ENCODE measurements at places on chromosomes 6 and 20. TPM values are rescaled to one million over a fixed set of nuclear protein-coding genes. Genes with fewer than 3 reads are reported as not detected.

- H3K27me3 ChIP-seq: no peaks in the 10 kb centered on the region
- H3K27ac ChIP-seq: peak overlapping the region; percentile 86
- H3K4me3 ChIP-seq: peak overlapping the region; percentile 78
- peaks cover 68% of the 10 kb centered on the region for H3K4me1 ChIP-seq
- peak; percentile 43 for DNase-seq
These were observed 3.9 kb downstream of the FKBP1A start for GRCh38 chr20:1388741-1389483.

GRCh38 chr6:140441256-140441655, 1066.8 kb upstream of the CITED2 start:
- H3K27me3 ChIP-seq: no peaks in the 10 kb centered on the region
- no peaks in the 10 kb centered on the region for H3K4me1 ChIP-seq
- no peak for DNase-seq
- no peaks in the 10 kb centered on the region for H3K36me3 ChIP-seq
- H3K4me3 ChIP-seq: no peak overlapping the region

GRCh38 chr6:55886185-55886836, 10.9 kb upstream of the BMP5 start:
- no peaks in the 10 kb centered on the region for H3K4me1 ChIP-seq
- H3K27ac ChIP-seq: no peak overlapping the region
- H3K36me3 ChIP-seq: no peaks in the 10 kb centered on the region
- H3K4me3 ChIP-seq: no peak overlapping the region

GRCh38 chr6:167555836-167556235, 230.9 kb downstream of the TTLL2 start:
- peaks cover 2% of the 10 kb centered on the region for H3K27me3 ChIP-seq
- no peak overlapping the region for H3K27ac ChIP-seq
- H3K4me1 ChIP-seq: no peaks in the 10 kb centered on the region
- H3K36me3 ChIP-seq: no peaks in the 10 kb centered on the region
- DNase-seq: no peak

Gene CYB5R4
- total RNA-seq: 28.9 TPM

Gene NRSN1
- not detected for total RNA-seq

DNA sequence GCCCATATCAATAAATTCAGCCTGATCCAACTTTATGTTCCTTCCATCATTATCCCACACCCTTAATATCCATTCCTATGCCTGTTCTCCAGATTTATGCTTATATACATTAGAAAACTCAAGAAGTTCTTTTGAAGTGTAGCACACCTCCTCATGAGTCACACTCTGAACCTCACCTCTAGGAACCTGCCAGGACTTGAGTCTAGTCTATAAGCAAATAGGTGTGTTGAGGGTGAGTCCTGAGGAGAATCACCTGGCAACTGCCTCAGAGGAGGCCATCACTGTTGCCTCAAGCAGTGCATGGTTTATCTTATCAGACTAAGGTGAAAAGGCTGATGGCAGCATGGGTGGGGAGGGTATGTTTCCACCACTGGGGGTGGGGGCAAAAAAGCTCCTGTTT, 496.7 kb downstream of the C6orf118 start:
- H3K4me1 ChIP-seq: no peaks in the 10 kb centered on the region
- H3K4me3 ChIP-seq: no peak overlapping the region
- H3K27me3 ChIP-seq: no peaks in the 10 kb centered on the region
- H3K36me3 ChIP-seq: no peaks in the 10 kb centered on the region
- DNase-seq: no peak

Data from activated naive CD8-positive, alpha-beta T cell treated with anti-CD3 and anti-CD28 coated beads, Interleukin-2, amount 10 ng/mL, durations not matched to agents 7 days and 5 days (primary cell).